ENCODE measurements at places on chromosomes 6 and 20.

- DNase-seq, result no peak
These were observed 236.1 kb downstream of the TSHZ2 start for GRCh38 chr20:53208110-53208832.

GRCh38 chr6:65448866-65449265 lies 258.2 kb downstream of the EYS start:
- no peak for DNase-seq

DNA sequence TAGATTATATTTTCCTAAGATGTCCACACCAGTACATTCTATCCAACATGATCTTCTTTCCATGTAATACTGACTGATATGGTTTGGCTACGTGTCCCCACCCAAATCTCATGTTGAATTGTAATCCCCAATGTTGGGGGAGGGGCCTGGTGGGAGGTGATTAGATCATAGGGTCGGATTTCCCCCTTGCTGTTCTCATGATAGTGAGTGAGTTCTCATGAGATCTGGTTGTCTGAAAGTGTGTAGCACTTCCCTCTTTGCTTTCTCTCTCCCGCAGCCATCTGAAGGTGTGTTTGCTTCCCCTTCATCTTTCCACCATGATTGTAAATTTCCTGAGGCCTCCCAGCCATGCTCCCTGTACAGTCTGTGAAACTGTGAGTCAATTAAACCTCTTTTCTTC lies 12.2 kb upstream of the HBS1L start:
- DNase-seq, result no peak

- DNase-seq, result peak; percentile 61
These were observed at the start of gene POPDC3 for GRCh38 chr6:105179244-105180065. Gene POPDC3 (minus strand): TSS chr6:105180014. CDS start chr6:105161909, 18,105 bp downstream.

DNA sequence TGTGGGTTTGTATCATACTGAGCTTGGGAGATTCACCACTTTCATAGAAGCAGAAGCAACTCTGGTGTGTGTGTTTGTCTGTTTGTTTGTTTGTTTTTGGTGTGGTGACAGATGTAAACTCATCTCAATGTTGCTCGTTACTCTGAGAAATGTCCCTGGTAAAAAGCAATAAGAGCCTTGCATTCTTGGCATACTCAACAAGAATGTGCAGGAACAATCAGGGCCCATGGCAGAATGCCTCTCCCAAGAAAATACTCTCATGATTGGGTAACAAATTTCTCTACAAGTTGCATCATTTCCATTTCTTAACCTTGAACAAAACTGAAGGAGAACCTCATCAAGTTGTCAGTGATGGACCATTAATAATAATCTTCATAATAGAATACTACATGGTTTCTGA lies 43.0 kb upstream of the PKHD1 start:
- DNase-seq, result no peak

DNA sequence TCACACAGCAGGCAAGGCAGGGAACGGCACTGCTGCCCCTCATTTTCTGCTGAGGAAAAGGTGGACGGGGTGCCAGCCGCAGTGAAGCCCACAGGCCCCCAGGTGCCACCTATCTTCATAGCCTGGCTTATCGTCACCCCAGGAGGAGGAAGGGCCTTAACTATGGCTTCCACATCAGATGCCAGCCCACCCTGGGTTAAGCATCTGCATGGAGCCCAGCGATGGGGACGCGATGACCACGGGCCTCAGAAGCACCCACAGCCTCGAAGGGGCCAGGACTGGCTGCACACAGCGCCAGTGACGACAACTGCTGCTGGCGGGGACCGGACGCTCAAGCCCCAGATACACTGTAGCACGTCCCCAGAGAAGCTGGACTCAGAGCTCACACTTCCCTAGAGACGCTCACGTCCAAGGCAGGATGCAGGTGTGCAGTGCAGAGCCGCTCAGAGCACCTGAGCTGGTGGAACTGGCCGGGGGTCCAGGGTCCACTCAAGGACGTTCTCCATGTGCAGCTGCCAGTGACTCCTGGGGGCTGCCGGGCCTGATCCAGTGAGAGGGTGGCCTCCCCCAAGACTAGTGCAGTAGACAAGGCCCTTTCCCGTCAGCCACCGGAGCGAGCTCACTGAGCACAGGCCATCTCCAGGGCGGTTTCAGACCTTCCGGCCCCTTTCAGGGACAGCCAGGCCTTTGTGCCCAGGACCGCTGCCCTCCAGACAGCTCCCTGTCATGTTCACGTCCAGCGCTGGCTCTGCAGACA lies 83.0 kb downstream of the YTHDF1 start:
- DNase-seq, result no peak

GRCh38 chr20:56347628-56348304 lies 11.0 kb upstream of the FAM210B start:
- DNase-seq, result no peak

DNA sequence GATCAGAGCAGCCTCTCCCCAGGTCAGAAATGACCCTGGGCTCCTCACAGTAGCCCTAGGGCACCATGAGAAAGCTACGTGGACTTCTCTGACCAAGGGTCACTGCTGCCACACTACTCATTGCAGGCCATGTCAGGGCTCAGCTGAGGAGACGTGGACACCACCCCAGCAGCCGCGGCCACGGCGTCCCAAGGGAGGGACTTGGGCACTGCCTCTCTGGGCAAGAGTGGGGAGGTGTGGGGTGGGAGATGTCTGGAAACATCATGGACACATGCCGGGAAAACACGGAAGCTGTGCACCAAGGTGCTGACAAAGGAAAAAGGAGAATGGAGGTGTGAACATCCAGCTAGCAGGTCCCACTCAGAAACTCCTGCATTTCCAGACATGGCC lies 9.0 kb downstream of the GMEB2 start:
- no peak for DNase-seq

GRCh38 chr6:36038120-36038876 lies 10.7 kb downstream of the MAPK14 start:
- no peak for DNase-seq

DNA sequence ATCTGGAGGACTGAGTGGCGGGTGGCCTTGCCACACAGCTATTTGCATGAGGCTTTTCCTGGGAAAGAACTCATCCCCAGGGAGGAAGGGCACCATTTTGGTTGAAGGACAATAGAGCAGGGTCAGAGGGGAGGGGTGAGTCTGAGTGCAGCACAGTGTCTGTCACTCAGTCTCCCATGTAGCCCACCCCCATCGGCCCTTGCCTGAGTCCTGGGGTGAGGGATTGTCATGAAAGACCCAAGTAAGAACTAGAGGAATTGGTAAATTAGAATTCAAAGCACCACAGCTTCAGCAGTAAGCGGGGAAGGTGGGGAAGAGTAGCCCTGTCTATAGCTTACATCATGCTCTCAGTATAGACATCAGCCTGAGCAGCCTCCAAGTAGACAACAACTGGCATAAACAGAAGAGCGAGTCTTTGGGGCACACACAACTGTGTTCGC lies 90.4 kb upstream of the TMEM30A start:
- no peak for DNase-seq

DNA sequence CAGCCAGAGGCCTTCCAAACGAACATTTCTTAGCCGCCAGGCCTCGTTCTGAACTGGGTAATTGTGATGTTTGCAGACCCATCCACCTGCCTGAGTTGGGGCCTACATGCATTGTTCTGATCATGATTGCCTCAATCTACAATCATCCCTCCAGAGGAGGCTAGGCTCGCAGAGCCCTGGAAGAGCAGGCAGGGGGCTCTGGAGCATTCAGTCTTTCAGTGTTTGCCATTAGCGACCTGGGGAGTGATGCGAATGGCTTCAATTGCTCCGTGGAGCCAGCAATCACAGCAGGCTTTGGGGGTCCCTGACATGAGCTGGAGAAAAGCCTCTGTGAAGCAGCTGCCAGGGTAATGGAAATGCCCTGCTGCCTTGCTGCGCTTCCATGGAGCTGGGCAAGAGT lies 22.0 kb downstream of the SNAP25 start:
- no peak for DNase-seq
